ENCODE measurements at places on chromosomes 6 and 20. TPM values are rescaled to one million over a fixed set of nuclear protein-coding genes. Genes with fewer than 3 reads are reported as not detected.

PACSIN1 gene
- not detected for total RNA-seq

TAP2 gene
- total RNA-seq, result 26.7 TPM

FRK gene
- 8.4 TPM for total RNA-seq

SIRPA gene
- total RNA-seq, result 72.8 TPM

PDYN gene
- not detected for total RNA-seq

SMIM26 gene
- 67.7 TPM for total RNA-seq

PI3 gene
- total RNA-seq, result not detected
